ENCODE measurements at places on chromosomes 2 and 18.

GRCh38 chr18:3212657-3213056 lies 7.1 kb downstream of the MYOM1 start:
- DNase-seq: no peak

GRCh38 chr2:135820003-135820618 lies 16.9 kb downstream of the LCT start:
- DNase-seq: peak; percentile 33

- no peak for DNase-seq
Measured at GRCh38 chr2:177832611-177833433, 239.8 kb downstream of the PDE11A start.

DNA sequence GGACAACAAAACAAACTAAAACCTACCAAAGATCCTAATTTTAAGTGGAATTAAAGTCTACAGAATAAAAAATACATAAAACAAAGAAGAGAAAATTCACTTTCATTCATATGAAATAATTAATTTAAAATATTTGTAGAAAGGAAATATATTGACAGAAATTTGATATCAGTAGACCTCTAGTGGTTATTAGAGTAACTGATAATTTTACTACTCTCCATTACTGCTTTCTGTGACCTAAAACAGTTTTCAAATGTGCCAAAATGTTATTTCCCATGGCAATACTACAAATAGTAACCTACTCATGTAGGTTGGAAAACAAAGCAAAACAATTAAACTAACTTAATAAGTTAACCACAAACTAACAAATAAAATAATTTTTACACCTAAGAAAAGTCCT lies 147.1 kb downstream of the NOL4 start:
- DNase-seq: no peak

- peak; percentile 41 for DNase-seq
Measured at GRCh38 chr18:77207540-77207939, 42.1 kb upstream of the GALR1 start.

DNA sequence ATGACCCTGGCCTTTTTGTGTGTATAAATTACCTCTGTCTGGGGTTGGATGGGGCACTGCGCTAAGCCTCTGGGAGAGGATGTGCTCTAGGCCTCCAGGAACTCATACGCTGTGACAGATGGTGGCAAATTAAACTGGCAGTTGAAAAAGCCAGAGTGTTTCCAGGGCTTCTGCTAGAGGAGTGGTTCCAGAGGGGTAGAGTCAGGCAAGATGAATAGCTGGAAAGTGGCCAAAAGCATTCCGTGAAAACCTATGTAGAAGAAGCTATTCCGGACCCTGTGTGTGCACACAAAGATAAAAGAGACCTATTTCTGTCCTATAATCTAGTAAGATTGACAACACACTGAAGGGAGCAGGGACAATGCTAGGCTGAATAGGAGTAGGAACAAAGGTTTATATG lies 84.8 kb downstream of the ACTR3 start:
- DNase-seq: no peak

- DNase-seq: no peak
Measured at GRCh38 chr18:44186001-44186400, 494.7 kb upstream of the SETBP1 start.

DNA sequence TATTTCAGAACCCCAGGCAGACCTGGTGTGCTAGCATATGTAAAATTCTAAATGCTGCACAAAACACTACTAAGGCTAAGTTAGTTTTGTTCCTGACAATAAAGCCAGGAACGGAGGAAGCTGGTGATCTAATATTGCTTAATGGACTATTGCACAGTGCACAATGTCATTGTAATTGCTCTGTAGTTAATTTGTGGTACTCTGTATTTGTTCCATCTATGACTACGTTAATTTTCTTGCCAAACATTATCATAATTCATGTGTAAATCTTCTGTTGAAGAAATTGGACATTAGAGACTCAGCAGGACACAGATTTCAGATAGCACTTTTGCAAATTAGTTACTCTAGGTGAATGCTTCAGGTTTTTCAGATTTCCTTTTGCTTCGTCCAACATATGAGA lies 232.3 kb downstream of the RIT2 start:
- DNase-seq: no peak

- DNase-seq: peak; percentile 79
Measured at GRCh38 chr2:12448846-12449505, 267.8 kb upstream of the TRIB2 start.

DNA sequence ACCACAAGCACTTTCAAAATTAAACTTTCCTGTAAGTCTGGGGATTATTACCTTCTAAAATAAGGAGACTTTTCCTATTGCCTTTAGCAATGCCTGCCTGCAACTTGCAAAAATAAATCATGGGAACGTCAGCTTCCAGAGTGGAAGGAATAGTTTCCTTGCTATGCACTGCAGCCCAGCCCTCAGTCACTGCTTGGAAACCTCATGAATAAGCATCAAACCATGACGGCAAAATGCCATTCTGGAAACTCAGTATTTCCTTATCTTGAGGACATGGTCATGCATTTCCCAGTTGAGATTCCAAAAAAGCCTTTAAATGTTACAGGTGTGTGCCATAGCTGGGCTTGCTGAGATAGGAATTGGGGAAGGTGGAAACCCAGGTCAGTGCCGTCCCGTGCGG lies 84.2 kb upstream of the OTOS start:
- no peak for DNase-seq

GRCh38 chr2:127413782-127414637 lies 4.2 kb upstream of the PROC start:
- DNase-seq: peak; percentile 32

- no peak for DNase-seq
Measured at GRCh38 chr2:16660114-16660513, 5.5 kb downstream of the CYRIA start.

GRCh38 chr2:47422016-47422415 lies 19.1 kb downstream of the MSH2 start:
- DNase-seq: no peak

- no peak for DNase-seq
Measured at GRCh38 chr2:68189991-68190784, 32.5 kb downstream of the PNO1 start.

- DNase-seq: peak; percentile 28
Measured at GRCh38 chr2:12694990-12695774, 21.6 kb upstream of the TRIB2 start.

- DNase-seq: no peak
Measured at GRCh38 chr2:45545943-45546342, 65.1 kb downstream of the SRBD1 start.

- DNase-seq: no peak
Measured at GRCh38 chr18:37577051-37577611, 11.5 kb upstream of the CELF4 start.

DNA sequence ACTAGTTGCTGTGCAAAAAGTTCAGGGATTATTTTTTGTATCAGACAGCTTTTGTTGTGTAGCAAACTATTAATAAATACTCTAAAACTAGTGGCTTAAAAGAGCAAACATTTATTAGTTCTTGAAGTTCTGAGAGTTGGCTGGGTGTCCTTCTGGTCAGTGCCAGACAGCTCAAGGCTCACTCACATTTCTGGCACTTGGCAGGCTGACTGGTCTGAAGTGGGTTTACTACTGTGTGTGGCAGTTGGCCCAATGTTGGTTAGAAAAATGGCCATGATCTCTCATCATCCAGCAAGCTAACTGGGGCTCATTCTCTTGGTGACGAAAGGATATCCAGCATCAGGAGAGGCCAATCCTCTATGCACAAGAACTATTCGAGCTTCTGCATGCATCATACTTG lies 71.4 kb upstream of the ZNF385B start:
- no peak for DNase-seq

DNA sequence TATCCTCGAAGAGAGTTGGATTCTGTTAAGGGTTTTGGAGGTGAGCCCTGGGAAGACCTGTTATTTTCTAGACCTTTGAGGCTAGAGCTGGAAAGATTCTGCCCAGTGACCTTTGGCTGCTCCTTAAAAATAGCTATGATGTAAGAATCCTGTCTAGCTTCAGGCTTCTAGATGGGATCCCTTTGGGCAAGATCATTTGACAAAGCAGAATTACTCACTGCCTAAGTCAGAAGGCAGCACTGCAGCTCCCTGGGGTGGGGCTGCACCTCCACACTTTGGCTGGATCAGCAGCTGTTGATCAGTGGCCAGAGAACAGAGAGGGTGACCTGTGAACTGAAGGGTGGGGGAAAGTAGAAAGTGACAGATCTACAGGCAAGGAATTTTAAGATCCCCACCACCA lies 103.8 kb downstream of the ASAP2 start:
- no peak for DNase-seq

GRCh38 chr2:122543815-122544214 lies 788.4 kb downstream of the TSN start:
- no peak for DNase-seq

- DNase-seq: no peak
Measured at GRCh38 chr2:225479386-225479785, 79.9 kb downstream of the NYAP2 start.

- DNase-seq: no peak
Measured at GRCh38 chr2:201264472-201265173, 4.3 kb downstream of the CASP8 start.

DNA sequence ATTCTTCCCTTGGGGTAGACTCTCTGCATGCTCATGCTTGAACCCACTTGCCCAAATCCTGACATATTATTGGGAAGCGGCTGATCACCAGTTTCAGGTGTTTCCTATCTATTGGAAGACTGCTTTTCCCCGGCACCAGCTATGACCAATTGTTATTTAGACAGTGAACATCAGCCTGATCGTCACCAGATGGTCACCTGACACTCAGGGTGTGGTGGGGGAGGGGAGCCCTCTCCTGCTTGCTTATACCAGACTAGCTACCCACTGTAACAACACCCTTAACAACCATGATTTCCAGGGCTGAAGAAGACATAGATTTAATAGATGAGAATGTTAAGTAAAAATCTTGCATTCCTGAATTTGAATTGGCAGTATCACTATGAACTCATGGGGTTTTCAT lies 44.3 kb downstream of the RBM43 start:
- no peak for DNase-seq

- DNase-seq: no peak
Measured at GRCh38 chr2:165745916-165746315, 48.1 kb downstream of the GALNT3 start.

DNA sequence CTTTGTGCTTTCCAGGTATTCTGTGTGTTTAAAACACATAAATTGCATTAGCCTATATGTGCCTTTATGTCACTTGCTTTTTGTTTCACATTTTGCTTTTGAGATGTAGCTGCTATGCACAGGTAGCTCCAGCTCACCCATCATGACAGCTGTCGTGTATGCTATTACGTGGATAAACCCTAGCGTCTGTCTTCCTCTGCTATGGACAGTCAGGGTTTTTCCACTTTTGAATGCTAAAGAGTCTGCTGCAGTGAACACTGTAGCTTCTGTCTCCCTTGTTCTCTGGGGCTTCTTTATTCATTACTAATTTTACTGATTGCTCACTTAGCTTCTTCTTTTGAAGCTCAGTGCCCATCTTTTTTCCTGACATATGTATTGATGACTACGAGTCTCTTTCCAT lies 24.7 kb upstream of the MBP start:
- no peak for DNase-seq

- DNase-seq: no peak
Measured at GRCh38 chr2:121877366-121877765, 121.9 kb downstream of the TSN start.

DNA sequence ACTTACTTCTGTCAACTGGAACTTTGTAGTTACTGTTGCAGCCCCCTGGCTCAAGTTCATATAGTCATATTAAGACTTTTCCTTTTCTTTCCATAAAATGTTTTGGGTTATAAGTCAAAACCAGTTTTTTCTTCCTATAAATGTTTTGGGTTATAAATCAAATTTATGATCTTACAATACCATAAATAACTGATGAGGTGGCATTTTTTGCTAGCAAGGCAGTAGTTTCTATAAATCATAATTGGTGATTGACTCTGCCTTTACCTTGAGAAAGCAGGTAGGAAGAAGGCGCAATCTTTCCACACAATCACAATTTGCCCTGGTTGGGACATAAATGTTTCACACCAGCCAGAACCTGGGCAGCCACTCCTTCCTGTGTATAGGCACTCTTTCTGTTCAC lies 5.1 kb upstream of the DYTN start:
- no peak for DNase-seq

GRCh38 chr2:220696280-220696669 lies 875.8 kb downstream of the EPHA4 start:
- no peak for DNase-seq

DNA sequence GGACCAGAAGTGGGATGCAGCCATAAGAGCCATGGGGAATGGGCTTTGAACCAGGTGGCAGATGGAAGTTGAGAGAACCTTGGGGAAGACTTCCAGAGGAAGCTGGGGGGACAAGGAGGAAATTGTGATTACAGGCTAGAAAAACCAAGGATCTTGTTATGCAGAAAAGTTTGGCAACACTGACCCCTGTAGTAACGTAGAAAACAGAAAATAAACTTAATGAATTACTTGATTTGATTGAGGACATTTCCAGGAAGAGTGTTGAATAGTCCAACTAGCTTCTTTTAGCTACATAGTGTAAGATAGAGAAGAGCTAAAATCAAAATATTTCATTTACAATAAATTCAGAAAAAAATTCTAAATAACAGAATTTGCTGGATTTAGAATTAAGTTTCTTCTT lies 91.9 kb upstream of the GPC1 start:
- no peak for DNase-seq

DNA sequence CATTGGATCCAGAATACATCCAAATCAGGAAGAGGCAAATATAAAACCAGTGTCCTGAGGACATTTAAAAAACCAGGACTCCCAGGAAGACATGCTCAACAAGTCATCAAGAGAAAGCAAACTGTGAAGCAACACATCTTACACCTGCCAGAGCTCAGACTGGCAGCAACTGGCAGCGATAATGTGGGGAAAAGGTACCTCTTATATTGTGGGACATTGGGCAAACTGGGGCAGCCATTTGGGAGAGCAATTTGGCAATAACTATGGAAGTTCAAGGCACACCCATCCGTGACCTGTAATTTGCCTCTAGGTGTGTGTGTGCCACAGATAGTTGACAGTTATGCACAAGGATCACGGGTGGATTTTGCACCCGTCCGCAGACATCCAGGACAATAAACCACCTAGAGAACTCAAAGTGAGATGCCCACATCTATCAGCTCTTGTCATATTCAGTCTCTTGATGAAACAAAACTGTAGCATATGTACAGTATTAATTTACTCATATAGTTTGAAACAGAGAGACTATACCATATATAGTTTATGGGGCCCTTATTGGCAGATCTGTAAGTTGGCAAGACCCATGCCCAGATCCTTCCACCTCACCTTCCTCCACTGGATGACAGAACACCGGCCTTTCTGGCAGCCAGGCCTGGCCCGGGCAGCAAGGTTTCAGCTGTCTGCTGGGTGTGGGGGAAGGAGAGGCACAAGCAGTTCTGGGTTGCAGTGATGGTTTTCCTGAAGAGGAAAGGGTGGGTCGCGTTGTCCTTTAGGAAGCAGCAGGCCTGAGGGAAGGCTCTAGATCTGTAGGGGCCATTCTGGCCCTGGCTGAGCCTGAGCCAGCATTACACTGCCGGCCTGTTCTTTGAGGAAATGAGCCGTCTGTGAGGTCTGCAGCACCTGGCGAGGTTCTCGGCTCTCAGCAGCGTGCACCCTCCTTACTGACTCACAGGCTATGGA lies 18.8 kb downstream of the HJURP start:
- no peak for DNase-seq

- no peak for DNase-seq
Measured at GRCh38 chr2:188976545-188977268, 2.5 kb downstream of the COL3A1 start.

GRCh38 chr2:85502720-85503119 lies 36.2 kb upstream of the MAT2A start:
- DNase-seq: no peak

- DNase-seq: no peak
Measured at GRCh38 chr2:174731546-174731945, 32.7 kb downstream of the CHRNA1 start.
